T-helper 2 cell (primary cell): ENCODE measurements at places on chromosomes 7 and 10.
A peak's percentile ranks its signal among the peaks of the same experiment; 100 is the strongest.

- DNase-seq: no peak
Observed at GRCh38 chr7:100584054-100584682, 1.8 kb downstream of the LRCH4 start.

DNA sequence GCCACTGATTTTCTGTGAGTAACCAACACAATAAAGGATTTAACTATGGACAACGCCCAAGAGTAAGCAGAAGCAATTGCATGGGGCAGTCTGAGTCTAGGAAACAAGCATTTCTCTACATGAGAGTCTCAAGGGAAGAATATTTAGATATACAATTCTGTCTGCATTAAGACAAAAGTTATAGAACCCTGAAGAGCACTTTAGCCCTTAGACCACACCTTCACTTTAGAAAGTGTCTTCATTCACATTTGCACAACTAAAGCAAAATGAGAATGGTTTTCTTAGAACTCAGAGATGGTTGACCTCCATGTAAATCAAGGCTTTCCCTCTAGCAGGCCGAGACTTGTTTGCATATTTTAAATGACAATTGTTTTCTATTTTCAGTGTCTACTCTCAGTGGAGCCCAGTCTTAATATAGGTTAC, 25.5 kb upstream of the TRIM24 start:
- DNase-seq: no peak

DNA sequence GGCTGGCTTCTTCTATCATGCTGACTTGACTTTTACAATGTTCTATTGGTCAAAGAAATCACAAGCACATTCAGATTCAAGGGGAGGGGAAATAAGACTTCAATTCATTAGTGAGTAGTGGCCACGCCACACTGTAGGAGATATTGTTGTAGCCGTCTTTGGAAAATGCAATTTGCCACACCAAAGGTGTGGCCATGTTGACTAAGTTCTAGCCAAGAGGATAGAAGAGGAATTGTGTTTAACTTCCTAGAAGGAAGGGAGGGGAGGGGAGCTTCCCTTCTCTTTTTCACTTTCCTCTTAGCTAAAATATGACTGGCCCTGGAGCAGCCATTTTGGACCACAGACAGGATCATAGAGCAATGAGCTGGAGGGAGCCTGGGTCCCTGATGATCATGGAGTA, 3.4 kb upstream of the PRKAR2B start:
- DNase-seq: no peak

DNA sequence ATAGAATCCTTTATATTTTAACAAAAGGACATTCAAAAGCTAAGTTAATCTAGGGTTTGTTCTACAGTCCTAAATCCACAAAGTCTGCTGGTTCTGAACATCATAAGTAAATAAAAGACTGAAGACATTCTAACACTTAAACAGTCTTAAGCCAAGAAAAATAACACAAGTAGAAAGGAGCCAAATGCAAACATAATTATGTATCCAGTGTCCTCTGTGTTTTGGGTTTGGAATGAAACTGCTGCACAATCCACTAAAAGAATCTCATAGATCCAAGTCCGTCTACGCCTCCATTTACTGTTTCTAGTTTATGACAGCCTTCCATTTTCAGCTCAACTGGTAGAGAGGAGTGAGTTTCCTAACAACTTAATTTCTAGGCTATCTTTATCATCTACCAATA, 623.6 kb upstream of the FZD8 start:
- no peak for DNase-seq

DNA sequence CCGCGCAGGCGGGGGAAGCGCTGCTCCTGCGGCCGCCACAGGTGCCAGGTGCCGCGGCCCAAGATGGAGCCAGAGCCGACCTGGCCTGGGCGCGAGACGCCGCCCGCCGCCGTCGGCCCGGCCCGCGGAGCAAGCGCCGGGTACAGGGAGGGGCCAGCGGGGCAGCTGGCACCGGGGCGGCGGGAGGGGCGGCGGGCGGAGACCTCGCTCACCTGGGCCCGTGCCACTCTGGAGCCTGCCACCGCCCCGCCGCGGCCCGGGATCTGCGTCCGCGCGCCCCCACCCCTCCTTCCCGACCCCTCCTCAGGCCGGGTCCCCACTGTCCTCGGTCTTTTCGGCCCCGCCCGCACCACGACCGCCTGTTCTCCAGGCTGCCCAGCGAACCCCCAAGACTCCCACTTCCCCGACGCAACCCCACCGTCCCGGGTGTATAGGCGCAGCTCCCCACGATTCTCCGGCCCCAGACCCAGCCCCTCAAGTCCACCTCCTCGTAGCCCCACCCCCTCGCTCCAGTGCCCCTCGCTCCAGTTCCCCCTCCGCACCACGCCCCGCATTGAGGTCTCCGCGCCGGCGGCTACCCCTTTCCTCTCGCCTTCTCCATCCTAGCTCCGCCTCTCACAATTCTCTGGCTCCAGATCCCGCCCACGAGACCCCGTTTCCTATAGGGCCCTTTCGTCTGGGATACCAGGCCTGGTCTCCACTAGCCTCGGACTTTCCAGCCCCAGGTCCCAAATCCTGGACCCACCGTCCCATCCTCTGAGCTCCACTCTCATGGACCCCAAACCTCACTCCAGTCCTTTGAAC, at the start of gene GPRIN2:
Gene GPRIN2 (minus strand): TSS at position 144 of the 804 bp plus-strand sequence. CDS start 5,922 bp downstream, outside the sequence.
- DNase-seq: no peak

DNA sequence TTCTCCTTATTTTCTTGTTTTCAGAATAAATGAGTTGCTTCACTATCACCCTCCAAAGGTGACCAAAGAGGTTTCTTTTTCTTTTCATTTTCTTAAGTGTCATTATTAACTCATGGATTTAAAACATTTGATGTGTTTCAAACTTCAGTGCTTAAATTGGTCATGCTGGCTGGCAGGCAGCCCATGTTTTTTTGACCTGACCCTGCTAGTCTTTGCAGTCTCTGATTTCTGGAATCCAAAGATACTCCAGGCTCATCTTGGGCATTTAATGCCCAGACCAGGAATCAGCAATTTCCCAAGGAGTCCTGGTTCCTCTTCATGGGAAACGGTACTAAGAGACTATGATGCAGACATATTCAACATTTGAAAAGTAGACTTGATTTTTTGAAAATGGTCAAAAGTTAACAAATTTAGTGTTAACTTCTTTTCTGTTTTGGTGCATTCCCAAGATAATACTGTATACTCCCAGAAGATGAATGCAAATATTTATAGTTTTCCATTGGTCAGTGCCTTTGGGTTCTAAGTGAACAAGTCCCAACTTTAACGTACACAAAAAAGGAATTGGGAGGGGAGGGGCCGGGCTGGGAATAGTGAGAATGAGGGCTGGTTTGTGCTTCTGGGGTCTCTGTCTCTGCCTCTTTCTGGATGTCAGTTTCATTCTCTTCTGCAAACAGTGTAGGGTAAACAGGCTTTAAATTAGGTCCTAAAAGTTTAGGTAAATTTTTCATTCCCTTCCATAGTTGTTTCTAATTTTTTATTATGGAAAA, 19.8 kb downstream of the NUB1 start:
- DNase-seq: no peak

GRCh38 chr10:4541292-4541691, 284.7 kb upstream of the AKR1E2 start:
- DNase-seq: no peak

GRCh38 chr10:11237571-11237970, 219.9 kb downstream of the CELF2 start:
- DNase-seq: no peak

- DNase-seq: no peak
Observed at GRCh38 chr7:134431815-134432214, 27.1 kb downstream of the AKR1B1 start.

- no peak for DNase-seq
Observed at GRCh38 chr7:87058744-87059524, 520 bp downstream of the ELAPOR2 start.

DNA sequence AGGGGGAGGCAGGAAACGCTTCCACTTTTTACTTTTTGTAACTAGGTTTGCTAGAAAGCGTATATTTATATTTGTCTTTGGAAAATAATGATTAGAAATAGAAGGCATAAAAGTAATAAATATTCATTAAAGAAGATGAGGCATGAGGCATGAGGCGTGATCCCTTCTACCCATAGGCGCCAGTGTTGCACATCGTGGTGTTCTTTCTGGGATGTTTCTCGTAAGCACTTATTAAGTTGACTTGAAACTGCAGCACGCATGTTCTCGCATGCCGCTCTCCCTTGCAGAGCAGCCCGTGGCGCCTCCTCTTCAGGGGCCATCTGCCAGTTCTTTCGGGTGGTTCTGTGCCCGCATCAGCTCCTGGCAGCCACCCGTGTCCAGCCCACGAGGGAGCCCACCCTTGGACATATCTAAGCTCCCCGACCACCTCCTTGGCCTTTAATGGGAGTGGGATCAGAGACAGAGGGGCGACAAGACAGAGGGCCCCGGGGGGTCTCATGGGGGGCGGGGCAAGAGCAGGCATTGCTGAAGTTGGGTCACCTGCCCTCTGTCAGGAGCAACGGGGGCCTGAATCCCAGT, 28.5 kb upstream of the CSGALNACT2 start:
- no peak for DNase-seq

- no peak for DNase-seq
Observed at GRCh38 chr7:100173806-100174495, 3.2 kb downstream of the GPC2 start.

- DNase-seq: no peak
Observed at GRCh38 chr10:60149003-60149402, 240.7 kb downstream of the ANK3 start.

DNA sequence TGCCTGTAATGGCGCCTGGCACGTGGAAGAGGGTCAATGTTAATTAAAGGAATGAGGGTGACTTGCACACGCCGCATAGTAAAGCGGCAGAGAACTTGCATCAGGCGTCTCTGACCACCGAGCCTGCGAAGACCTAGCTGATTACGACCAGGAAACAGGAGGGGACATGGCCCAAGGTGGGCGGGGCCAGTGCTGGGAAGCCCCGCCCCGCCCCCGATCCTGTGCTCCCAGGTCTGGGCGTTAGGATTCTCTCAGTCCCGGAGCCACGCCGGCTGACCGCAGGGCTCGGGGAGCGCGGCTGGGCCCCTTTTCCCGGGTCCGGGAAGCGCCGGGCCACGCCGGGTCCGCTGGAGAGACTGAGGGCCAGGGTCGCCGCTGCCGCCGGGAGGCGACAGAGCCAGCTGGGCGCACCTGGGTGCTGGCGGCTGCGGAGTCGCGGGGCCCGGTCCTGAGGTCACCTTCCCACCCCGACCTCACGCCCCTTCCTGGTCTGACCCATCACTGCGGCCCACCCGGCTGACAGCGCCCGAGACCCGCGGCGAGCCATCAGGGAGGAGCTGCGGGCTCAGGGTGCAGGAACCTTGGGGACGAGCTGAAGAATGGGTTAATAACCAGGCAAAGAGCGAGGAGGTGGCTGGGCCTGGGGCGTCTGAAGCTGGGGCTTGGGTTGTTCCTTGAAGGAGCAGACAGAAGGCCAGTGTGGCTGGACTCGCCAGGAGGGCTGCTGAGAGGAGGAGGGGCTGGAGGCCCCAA, 23.0 kb upstream of the GRID1 start:
- DNase-seq: no peak

- no peak for DNase-seq
Observed at GRCh38 chr10:29534590-29534989, 100.2 kb downstream of the SVIL start.

GRCh38 chr7:79412915-79413314, 40.6 kb downstream of the MAGI2 start:
- DNase-seq: no peak

GRCh38 chr10:51063659-51064535, 10.4 kb upstream of the PRKG1 start:
- DNase-seq: no peak

DNA sequence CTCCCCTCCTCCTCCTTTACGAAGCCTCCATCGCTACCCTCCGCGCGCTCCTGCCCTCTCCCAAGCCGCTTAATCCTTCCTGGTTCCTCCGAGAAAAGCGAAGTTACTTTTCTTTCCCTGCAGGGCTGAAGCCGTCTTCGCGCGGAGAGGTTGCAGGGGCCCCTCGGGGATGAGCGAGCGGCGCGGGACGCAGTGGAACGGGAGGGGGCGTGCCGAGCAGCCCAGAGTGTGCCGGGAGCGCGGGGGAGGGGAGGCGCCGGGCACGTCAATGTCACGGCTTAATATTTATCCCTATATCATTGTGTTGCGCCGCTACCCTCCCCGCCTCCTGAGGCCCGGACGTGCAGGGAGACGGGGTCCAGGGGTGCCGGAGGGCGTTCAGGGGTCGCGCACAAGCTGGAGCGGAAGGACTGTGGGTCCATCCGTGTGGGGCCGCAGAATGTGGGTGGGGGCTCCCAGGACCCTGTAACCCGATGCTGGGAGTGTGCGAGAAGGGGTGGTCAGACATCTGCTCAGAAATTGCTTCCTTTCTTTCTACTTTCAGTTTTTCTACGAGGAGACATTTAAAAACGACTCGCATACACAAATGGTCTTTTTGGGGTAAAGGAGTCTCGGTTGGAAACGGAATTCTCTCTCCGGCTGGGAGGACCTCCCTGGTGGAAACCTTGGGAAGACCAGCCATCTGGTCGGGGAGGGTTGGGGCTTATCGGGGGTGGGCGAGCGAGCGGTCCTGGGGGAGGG, 2.4 kb downstream of the CDK6 start:
- peak; percentile 70 for DNase-seq

DNA sequence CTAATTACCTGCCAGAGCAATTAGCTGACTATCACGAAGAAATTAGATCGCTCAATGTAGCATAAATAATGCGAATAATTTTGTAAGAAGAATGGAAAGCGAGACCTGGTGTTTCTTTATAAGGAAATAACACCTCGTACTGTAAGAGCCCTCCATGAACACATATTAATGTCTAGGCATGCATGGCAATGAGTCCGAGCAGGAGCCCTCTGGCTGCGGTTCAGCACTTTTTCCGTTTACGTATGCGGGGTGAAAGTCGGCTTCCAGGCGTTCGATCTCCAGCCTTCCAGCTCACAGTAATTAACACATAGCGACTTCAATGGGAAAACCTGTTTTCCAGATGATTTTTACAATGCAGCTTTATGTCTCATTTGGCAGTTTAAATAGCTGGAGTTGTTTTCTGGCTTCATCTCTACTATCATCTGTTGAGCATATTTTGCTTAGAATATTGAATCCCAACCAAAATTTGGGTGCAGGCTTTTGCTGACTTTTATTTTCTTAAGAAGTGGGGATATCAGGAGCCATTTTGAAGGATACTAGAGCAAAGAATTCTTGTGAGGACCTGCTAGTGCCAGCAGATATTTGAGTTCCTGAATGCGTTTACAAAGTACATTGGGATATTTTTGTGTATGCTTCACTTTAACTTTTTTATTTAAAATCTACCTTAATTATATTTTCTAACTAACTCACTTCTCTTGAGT, 7.2 kb upstream of the SP8 start:
- DNase-seq: no peak

GRCh38 chr7:73520673-73521635, 1.1 kb downstream of the BAZ1B start:
- DNase-seq: no peak
